ENCODE measurements at places on chromosomes 3 and 15.

DNA sequence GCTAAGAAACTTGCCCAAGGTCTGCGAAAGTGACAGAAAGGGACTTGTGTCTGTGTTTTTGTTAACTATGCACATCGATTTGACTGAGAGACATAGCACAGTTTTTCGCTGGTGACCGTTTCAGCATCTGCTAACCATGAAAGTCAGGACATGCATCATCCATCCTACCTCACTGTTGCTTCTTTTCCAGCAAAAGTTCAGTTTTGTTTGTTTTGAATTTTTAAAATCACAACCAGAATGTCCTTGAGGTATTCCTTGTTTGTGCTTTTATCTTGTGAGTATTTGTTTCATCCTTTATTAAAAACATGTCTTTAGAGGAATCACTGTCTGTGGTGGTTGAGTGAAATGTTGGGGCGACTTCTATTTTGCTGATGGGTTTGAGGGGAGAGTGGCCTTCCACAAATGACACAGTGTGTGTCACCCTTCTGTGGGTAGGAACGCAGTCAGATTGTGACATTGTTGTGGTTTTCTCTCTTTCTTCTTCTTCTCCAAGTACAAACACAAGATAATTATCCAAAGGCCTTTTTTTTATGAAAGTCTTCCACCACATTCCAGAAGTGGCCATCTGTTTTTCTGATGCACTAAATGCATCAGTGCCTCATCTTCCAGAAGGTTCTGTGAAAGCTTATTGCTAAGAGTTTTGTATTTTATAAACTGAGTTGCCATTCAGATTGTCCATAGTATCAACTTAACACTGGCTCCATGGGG lies 214.4 kb upstream of the NR2E3 start:
- no peak for DNase-seq

- no peak for DNase-seq
These were observed 203.9 kb downstream of the NEK10 start for GRCh38 chr3:27165321-27165721.

DNA sequence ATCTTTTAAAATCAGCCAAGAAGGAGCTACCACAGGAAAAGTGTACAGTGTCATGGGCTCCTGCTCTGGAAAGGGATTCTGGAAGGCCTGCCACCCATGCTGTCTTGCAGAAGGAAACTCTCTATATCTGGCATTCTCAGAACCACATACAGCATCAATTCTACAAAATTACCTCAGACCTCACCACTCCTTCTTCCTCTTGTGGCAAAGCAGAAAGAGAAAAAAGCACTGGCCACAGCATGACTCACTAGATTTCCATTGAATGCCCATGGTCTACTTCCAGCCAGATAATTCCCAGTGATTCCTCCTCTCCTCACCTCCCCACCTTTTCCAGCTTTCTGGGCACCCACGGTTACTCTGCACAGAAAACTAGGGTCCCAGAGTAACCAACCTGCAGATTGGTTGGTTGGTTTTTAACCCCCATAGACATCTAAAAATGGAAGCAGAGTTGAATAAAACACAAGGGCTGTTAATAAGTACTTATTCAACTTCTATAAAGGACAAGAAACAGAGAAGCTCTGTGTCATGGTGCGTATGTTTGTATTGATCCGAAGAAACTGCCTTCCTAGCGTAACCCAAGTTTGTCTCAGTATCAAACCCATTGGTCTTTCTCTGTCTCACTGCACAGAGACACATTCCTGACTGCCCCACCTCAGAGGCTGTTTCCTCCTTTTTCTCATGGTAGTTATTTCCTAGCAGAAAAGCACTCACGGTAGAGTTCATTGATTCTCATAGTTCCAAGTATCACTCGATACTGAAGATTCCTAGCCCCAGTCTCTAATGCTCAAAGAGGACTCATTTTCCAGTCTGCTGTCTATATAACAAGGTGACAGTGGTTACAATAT lies 67.7 kb downstream of the LDHAL6B start:
- no peak for DNase-seq

DNA sequence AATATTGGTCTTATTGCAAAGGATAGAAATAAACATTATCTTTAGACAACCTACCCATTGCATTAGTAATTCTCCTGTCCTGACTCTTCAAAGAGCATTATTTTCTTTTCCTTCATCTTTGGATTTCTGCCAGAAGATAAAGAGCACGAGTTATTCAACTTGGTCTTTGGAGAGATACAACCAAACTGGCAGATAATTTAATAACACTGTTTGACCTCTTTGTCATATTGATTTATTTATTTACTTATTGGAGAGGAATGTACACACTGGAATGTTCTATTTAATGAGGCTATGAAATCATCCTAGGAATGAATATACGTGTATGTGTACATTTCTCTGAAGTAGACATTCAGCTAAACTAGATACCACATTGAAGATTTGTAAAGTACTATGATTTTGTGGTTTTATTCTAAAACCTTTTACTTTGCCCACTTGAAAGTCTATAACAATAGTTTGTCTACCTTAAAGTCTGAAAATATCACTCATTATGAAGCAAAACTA lies 462.1 kb downstream of the C3orf38 start:
- no peak for DNase-seq

- DNase-seq, result no peak
These were observed 296.7 kb downstream of the PTPRG start for GRCh38 chr3:61858054-61858453.

GRCh38 chr3:187102073-187102634 lies 37.1 kb downstream of the RPL39L start:
- DNase-seq, result no peak

- DNase-seq, result no peak
These were observed 168.8 kb upstream of the VEPH1 start for GRCh38 chr3:157672061-157672460.

GRCh38 chr3:4718179-4718736 lies 225.1 kb downstream of the ITPR1 start:
- no peak for DNase-seq

GRCh38 chr3:129663045-129663446 lies 56.6 kb upstream of the PLXND1 start:
- DNase-seq, result peak; percentile 43

DNA sequence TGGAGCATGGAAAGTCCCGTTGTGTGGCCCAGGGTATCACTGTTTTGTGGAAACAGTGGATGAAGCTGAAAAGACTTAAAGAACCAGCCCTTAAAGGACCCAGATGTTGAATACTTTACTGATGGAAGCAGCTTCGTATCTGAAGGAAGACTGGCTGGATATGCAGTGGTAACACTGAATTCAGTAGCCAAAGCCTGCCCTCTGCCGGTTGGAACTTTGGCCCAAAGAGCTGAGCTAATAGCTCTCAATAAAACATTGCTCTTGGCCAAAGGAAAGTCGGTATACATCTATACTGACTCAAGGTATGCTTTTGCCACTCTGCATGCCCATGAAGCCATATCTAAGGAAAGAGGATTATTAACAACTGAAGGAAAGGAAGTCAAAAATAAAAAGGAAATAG lies 885.4 kb downstream of the PDCD6IP start:
- peak; percentile 41 for DNase-seq

GRCh38 chr3:132843349-132843748 lies 121.1 kb upstream of the NPHP3 start:
- no peak for DNase-seq

- no peak for DNase-seq
These were observed 1.9 kb upstream of the CFAP92 start for GRCh38 chr3:128995737-128996136.

- peak; percentile 20 for DNase-seq
These were observed 94.5 kb downstream of the ARNT2 start for GRCh38 chr15:80498652-80499051.

DNA sequence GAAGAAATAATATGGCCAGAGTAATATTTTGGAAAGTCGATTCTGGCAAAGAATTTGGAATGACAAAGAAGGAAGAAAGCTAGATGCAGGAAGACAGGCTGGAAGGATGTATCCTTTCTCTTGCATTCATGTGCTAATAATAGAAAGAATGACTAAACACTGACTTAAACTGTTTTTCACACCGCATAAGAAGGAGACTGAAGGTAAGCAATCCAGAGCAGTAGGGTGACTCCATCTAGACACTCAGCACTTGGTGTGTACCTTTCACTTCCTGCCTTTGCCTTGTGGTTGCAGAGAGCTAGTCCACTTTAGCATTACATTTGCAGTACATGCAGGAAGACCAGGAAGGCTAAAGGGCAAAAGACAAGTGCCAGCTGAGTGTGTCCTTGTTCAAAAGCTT lies 234.6 kb downstream of the RBMS3 start:
- no peak for DNase-seq

DNA sequence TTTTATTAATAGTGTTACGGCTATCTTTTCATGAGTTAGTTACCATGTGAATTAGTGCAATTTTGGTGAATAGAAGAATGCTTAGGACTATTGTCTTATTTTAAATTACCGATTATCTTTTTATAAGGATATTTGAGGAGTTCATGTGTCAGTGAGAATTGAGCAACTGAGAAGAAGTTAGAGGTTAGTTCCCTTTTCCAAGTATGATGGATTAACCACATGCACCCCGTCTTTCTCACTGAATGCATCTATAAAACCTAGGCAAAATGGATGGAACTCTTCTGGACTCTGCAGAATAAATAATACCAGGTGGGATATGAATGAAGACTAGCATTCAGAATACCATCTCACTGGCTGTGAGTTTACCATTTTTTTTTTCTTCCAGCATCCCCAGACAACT lies 74.3 kb downstream of the TCF12 start:
- no peak for DNase-seq

GRCh38 chr3:160413613-160414248 lies 14.3 kb downstream of the SMC4 start:
- peak; percentile 39 for DNase-seq

- no peak for DNase-seq
These were observed 31.7 kb upstream of the CYP11A1 start for GRCh38 chr15:74399100-74399499.

DNA sequence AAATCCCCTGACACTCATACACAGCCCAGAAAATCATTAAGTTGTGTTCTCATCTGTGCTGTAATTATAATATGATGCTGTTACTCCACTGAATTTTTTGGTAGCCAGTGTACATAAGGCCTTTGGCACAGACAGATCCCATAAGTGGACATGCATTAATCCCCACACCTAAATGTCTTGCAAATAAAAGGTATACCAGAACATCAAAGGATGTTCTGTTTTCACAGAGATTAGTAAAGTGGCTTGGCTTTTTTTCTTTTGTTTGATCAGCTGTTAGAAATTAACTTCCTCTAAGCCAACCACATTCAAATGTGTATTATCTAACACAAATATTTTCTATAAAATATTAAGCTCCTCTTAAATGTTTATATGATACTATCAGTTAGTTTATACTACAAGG lies 2.7 kb downstream of the SST start:
- DNase-seq, result no peak

- DNase-seq, result no peak
These were observed 26.2 kb upstream of the IL20RB start for GRCh38 chr3:136931606-136932005.

DNA sequence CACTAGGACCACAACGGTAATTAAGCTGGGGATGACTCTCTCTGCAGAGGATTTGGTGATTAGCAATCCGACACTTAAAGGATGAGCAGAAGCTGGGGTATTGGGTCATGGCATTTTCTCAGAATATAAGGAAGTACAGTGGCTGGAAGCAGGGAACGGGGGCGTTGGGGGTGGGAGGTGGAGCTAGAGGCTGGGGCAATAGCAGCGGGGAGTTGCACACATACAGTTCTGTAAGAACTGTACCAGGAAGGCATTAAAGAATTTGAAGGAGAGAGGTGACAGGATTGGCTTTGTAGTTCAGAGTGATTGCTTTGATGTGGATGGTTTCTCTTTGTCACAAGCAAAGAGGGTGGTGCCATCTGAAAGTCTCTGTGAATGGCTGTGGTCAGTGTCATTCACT lies 28.2 kb downstream of the PSMD6 start:
- DNase-seq, result no peak
